Inflammatory macrophage treated with lipopolysaccharide for 4 hours (primary cell): ENCODE measurements at places on chromosomes 4 and X.

GRCh38 chrX:123339221-123339905 lies 155.3 kb downstream of the GRIA3 start:
- no peak for DNase-seq

GRCh38 chr4:163611182-163611581 lies 116.7 kb downstream of the TMA16 start:
- DNase-seq = peak; percentile 88

GRCh38 chr4:40888933-40889332 lies 139.2 kb downstream of the NSUN7 start:
- DNase-seq = no peak

DNA sequence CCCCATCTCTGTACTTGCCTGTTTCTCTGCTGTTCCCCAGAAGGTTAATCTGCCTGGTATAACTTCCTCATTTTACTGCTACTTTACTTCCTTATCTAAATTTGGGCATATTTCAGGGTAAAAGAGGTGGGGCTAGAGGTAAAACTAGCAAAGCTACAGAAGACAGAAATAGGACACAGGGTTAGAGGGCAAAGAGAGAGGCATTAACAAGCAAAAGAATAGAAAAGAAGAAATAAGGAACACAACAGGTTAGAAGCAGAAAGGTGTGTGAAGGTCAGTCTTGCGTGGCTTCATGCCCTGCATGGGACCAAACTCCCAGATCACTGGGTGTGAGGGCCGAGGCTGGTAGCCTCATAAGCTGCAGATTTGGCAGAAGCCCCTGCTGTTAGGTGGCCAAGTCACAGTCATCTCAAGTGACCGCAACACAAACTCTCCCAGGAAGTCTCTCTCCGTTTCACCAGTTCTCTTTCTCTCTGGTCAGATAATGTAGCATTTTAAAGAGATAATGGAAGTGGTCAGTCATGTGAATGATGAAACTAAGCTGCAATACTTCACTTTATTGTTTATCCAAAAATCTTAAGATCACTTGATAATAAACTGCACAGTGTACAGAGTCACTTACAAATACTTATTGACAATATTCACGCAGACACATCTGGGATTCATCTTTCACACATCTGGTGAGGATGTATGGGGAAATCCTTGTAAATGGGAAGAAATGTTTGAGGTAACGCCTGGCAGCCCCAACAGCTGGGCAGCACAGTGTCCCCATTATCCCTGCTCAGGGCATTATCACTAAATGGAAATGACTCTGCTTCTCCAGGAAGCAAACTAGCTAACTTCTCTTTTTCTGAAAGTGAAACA lies 16.4 kb downstream of the TMEM154 start:
- peak; percentile 63 for DNase-seq

DNA sequence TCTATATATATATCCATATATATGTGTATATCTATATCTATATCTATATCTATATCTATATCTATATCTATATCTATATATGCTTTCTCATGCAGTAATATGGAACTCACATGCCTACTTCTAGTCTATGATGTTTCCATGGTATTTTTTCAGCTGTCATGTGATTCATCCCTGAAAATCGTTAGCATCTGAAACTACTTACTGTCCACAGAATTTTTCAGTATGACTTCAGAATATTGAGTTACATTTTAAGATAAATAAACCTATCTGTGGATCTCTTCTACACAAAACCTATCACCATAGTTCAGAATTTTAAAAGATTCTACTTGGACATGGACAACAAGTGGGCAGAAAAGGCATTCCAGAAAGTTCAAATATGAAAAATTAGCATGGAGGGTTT lies 855.1 kb upstream of the INTU start:
- no peak for DNase-seq

- DNase-seq = no peak
Measured at GRCh38 chrX:97854086-97854485, 970.4 kb downstream of the RPA4 start.

DNA sequence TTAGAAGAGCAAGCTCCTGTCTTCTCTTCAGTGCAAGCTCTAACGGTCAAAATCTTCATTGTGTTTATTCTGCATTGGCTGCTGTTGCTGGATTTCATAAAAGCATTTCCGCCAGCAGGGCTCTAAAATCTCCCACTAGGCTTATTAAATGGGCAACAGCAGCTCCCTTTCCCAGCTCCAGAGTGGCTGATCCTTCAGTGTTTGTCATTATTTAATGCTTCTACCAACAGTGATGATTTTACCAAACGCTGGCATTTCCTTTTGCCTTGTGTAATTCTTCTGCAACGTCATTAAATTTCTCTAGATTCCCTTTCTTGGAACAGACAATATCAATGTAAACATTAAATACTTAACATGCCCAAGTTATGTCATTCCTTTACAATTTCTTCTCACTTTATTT lies 20.1 kb downstream of the SLC7A11 start:
- DNase-seq = no peak

DNA sequence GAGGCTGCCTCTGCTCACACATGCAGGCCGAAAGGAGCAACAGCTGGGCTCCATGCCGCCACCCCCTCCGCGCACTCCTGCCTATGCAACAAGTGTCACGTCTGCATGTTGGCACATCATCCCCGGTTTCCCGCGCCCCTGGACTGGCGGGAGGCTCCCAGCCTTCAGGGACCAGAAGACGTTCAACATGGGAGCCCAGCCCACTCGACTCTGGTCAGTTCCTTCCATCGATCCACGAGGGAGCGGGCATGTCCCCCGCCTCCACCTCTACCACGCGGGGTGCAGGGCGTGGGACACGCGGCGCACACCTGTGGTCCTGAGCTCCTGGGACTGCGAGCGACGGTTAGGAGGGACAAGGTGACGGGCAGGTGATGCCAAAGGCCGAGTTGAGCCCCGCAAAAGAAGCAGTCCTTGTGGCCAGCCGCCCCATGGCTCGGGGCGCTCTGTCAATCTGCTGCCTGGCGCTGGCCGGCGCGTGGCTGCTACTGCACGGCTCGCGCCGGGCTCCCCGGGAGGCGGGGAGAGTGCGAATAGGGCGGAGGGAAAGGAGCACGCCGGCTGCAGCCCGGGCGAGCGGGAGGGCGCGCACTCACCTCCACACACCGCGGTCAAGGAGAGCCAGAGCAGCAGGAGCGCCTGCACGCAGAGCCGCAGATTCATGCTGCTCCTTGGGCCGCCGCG lies 645 bp downstream of the APLN start:
- DNase-seq = no peak

- DNase-seq = peak; percentile 66
Measured at GRCh38 chr4:38765382-38765781, 17.4 kb downstream of the TLR10 start.

DNA sequence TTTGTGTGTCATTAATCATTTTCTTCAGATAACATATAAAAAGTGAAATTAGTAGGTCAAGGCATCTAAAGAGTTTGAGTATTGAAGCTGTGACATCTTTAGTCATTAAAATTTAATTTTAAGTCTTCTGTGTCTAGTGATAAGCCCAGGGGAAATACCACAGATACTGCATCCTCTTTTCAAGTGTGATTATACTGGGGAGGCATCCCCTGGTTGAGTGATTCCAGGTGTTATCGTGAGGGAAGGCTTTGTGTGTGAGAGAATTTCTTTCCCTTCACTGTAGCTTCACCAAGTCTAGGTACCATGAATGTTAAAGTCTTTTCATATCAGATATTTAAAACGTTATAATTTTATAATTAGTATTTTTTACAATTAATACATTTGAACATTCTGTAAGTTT lies 193.4 kb downstream of the FRAS1 start:
- no peak for DNase-seq

DNA sequence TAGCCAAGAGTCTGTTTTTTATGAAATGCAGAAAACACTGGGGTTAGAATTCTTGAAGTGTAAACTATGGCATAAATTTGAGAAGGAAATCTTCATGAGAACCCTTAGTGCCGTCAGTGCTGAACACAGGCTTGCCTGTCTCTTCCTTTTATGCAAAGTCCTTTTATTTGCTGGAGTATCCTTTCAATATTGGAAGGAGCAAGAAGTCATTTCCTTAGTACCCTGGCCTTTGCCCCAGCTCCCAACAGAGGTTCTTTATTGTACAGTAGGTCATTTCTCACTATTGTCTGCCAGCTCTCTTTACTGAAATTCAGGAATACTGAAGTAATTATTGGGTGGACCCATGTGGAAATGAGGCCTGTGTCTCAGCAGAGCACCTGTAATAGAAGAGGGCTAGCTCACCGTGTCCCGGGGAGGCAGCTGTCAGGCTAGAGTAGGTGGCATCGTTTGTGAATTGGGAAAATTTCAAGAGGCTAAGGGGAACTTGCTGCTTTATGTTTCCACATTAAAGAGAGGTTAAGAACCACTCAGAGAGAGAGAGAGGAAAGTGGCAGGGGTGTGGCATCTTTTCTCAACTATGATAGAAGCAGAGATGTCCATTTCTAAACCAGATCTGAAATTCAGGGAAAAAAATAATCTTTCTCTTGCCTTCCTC lies 8.7 kb downstream of the FHDC1 start:
- no peak for DNase-seq

- no peak for DNase-seq
Measured at GRCh38 chr4:160537681-160538080, 1434.8 kb downstream of the RAPGEF2 start.

- no peak for DNase-seq
Measured at GRCh38 chr4:98639523-98639922, 18.9 kb downstream of the TSPAN5 start.

- DNase-seq = no peak
Measured at GRCh38 chr4:141810038-141810711, 173.8 kb downstream of the IL15 start.

DNA sequence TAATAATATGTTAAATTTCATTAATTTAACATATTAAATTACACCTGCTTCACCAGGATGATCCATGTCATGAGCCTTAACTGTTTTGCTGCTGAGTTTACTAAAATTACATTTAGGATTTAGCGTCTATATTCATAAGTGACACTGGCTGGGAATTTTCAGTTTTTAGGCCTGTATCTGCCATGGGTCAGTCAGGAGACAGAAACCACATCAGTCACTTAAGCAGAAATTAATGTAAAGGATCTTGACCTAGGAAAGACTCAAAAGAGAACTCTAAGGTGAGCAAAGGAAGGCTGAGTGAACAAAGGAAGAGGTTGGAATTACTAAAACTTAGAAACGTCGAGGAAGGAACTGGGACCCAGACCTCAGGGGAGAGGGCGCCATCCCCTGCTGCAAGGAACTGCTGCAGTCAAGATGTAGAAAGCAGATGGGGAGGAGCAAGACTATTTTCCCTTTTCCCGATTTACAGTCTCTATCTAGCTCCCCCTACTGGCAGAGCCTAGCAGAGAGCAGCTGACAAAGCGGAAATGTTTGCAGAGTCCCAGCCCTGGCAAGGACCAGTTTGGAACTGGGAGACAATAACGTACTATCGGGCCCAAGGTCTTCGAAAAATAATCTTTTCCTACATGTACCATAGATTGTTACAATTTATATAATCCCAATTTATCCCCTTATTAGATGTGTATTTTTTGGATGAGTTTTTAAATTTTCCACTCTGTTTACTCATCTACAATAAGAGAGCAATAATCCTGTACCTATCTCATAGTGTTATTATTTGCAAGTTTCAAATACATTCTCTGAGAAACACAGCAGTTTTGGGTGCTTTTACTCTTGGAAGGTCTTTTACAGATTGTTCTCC lies 22.6 kb upstream of the RBBP7 start:
- peak; percentile 67 for DNase-seq
